ENCODE measurements at places on chromosomes 1 and 21.

GRCh38 chr21:33640697-33641351 is 717 bp downstream of the CRYZL1 start:
- peak; percentile 34 for DNase-seq

DNA sequence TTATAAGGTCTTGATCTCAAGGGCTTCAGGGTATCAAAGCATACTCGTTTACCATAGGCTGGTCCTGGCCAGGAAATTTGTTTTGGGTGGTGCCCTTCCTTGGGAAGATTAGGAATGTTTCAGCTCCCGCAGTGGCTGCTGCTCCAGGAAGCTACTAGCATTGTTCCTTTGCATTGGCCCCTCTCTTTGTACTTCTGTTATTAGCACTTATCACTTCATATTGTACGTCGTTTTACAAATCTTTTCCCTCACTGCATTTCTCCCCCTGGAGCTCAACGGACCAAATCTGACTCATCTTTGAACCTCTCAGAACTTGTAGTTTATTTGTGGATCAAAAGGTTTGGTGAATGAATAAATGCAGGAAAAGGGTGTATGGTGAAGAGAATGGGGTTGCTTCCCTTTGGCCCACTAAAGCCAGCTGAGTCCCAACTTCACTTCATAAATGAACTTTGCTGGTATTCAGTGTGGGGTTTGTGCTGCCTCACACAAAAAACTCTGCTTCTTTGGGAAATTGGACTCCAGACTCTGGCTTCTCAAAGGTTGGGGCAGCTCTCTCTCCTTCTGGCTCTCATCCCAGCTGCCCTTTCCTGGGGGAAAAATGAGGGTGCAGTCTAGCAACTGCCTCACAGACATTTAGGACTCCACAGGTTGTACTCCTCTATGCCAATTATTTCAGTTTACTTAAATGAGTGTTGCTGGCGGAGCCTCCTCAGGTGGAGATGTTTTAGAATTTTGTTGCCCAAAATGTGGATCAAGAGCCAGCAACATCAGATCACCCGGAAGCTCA is 5.9 kb downstream of the GNAT2 start:
- DNase-seq = no peak

DNA sequence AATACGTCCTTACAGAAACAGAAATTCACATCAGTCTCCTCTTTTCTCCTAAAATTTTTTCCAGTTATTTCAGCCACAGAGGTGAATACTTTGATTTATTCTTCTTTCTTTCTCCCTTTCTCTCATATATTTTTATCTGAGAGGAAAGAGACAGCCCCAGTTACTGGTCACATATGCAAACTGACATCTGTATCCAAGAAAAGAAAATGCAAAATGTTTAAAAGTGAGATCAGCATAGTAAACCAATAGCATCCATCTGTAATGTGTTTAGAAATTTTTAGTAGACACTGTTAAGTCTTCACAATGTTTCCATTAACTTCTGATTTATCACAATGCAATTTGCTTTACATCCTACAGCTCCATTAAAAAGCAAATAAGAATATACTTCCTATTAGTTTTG is 53.5 kb downstream of the NTNG1 start:
- no peak for DNase-seq

- peak; percentile 89 for DNase-seq
Measured at GRCh38 chr1:223233410-223234169, 90.5 kb upstream of the TLR5 start.

- DNase-seq = peak; percentile 94
Measured at GRCh38 chr21:33976082-33977016, 60.7 kb upstream of the ATP5PO start.

- no peak for DNase-seq
Measured at GRCh38 chr1:156899956-156900718, 6.6 kb downstream of the PEAR1 start.

DNA sequence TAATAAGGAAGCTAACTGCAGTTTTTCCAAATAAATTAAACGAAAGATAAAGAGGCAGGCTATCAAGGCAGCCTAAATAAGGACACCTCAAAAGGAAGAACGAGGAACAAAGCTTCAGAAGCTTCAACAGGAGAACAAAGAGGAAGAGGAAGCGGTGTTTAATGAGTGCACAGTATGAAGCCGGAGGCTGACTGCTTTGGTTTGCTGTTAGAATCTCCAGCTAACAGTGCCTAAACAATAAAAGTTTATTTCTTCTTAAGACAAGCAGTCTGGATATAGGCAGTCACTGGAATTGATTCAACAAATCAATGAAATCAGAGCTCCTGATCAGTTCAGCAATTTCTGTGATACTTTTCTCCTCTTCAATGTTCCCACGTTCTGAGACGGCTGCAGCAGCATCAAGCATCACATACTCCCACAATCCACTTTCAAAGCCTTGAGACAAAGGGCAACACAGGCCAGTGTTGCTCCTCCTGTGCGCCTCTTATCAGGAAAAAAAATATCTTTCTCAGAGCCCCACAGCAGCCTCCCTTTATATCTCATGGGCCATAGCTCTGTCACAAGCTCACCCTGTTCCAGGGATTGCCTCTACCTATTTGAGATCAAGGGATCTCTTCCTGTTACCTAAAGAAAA is 365.6 kb upstream of the ST6GALNAC5 start:
- DNase-seq = no peak

- DNase-seq = no peak
Measured at GRCh38 chr1:23481026-23481597, 2.9 kb downstream of the ASAP3 start.

DNA sequence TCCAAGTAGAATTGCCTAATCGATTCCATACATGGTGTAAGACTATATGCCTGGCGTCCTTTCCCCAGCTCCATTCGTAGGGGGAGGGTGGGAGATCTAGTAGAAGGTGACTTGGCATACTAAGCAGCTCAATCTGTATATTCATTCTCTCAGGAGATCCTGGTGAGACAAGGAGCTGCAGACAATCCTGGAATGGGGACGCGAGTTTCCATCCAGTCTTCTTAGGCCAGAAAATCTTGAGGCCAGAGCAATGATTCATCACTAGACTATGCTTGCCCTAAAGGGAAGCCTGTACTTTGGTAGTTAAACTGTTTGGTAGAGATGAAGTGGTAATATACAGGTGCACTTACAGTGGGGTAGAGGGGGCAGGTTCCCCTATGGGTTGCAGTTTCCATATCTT is 468.7 kb downstream of the ADGRL2 start:
- peak; percentile 74 for DNase-seq

- DNase-seq = no peak
Measured at GRCh38 chr1:70915258-70916033, 132.2 kb downstream of the PTGER3 start.

- DNase-seq = no peak
Measured at GRCh38 chr1:39450956-39451606, 40.4 kb upstream of the BMP8A start.

GRCh38 chr21:16377857-16378256 is 648.1 kb downstream of the USP25 start:
- DNase-seq = no peak

DNA sequence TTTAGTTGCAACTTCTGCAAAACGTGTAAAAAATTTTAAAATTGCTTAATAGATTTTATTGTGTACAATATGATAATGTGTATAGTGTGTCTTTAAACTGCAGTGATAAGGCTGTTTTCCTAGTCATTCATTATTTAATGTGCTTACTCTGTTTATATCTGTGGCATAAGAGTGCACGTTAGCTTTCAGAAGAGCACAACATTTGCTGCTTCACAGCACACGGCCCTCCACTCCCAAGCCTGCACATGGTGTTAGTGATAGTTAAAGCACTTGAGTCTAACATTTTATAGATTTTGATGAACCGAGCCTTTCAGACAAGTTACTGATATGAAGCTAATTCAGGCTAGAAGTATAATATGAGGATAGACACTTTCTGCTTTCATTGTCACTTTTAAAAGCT is 120.6 kb downstream of the ADGRL2 start:
- DNase-seq = no peak

- no peak for DNase-seq
Measured at GRCh38 chr1:47987601-47988000, 9.6 kb downstream of the TRABD2B start.

- DNase-seq = no peak
Measured at GRCh38 chr1:230286166-230286889, 139.8 kb downstream of the PGBD5 start.

GRCh38 chr1:239952348-239953308 is 139.1 kb upstream of the FMN2 start:
- DNase-seq = peak; percentile 13

DNA sequence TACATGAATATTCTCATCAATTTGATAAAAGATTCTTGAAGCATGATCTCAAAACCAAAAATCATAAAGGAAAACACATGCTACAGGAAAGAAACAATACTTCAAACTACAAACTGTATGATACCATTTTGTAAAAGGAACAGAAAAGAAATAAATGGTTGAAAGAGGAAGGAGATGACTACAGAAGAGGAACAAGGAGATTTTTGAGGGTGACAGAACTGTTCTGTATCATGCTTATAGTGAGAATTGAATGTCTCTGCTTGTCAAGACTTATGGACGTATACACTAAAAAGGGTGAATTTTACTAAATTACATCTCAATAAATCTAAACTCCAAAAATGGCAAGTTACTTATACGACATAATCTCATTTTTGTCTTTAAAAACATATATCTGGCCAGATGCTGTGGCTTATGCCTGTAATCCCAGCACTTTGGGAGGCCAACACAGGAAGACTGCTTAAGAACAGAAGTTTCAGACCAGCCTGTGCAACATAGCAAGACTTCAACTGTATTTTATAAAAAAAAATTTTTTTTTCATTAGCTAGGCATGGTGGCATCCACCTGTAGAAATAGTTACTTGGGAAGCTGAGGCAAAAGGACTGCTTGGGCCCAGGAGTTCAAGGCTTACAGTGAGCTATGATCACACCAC is 125.4 kb downstream of the EIF4G3 start:
- no peak for DNase-seq

DNA sequence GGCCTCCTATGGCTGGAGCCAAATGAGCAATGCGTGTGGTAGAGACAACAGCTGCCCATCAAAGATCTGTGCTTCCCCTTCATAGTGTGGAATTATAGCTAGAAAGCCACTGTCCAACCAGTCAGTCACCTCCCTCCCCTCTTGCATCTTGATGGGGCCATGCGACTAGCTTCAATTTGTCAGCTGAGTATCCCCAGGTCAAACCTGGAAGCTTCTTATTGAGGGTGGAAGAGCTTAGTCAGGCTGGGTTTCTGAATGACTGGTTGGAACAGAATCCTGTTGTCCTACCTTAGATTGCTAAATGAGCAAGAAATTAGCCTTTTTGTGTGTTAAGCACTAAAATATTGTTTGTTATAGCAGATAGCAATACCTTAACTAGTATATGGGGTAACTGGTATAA is 625.4 kb downstream of the PTPRC start:
- DNase-seq = no peak

DNA sequence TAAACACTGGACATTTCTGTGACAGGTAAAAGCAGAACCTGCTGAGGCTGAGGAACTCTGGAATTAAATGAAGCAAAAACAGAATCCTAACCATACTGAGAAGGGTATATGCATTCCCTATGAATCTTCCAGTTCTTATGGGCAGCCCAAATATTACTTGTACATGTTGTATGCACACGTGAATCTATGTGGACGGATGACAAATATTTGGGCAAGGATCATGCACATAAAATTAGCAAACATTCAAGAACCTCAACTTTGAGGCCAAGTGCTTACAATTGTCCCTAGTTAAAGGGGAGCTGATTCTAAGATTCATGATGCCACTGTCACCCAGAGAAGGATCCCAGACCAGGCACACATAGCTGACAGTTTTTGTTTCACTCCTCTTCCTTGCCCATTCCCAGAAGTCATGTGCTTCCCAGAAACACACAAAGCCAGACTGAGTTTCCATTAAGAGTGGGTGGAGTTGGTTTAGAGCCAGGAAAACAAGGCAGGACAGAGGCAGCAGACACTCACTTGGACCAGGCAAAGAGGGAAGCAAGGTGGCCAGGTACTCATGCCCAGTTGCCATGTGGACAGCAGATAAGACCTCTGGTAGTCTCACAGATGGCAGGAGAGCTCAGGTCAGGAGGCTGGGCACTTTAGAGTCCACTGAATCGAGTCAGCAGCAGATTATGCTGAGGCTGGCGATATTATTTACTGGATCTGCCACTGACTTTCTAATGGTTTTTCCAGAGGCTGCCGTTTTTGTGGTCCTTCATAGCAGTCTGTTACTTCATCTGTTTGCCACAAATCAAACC is 25.6 kb downstream of the AK2 start:
- no peak for DNase-seq

- no peak for DNase-seq
Measured at GRCh38 chr1:24389231-24389678, 24.3 kb downstream of the STPG1 start.

DNA sequence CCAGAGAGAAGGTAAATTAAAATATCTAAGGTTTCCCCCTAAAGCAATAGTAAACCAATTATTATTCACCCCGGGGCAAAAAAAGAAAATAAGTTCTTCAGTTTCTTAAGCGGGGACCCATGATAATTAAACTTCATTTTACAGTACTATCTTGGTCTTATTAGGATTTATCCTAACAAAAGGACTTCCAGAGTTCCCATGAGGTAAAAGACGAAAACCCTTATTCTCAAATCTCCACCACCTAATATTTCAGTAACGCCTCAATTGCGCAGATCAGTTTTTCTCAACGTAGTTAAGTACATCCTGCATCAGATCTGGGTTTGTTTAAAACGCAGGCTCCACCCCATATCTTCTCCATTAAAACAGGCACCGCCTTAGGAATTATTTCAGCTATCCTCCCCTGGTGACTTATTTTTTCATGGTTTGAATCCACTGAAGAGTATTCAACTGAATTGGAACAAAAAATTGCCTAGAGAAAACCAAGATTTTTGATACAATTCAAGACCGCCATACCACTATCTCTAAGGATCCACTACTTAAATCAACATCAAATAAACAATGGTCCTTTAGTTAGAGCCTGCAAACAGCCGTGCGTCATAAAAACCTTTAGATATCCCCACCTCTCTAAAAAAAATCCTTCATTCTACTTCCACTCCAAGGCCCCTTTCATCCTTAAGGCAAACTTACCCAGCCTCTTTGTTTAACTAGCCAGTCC is 1.7 kb downstream of the MCL1 start:
- no peak for DNase-seq

DNA sequence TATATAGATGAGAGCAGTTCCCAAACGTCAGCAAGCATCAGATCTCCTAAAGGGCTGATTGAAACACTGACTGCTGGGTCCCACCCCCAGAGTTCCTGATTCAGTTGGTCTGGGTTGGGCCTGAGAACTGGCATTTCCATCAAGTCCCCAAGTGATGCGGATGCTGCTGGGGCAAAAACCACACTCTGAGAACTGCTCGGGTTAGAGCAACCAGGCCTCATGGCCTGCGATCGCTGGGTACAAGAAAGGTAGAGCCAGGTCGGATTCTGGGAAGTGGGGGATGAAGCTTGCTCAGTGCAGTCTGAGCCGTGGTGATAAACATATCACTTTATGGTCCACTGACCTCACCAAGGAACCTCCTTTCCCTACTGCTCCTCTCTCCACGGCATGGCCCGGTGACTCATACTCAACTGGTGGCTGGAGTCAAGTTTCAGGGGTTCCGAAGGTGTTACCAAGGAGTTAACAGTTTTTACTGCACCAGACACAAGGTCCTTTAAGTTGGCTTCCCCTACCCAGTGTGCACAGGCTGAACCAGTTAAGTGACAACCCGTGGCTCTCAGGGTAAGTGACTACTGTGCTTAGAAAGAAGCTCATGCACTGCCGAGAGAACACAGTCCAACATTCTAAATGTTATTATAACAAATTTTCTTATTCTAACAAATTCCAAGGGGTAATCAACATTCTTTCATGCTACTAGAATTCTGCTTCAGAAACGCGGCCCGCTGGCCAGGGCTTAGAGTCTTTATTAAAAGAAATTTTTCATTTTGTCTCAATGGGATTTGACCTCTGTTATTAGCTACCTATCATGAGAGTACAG is 153.5 kb downstream of the TGFBR3 start:
- peak; percentile 67 for DNase-seq

GRCh38 chr1:95384567-95384966 is 150.6 kb downstream of the RWDD3 start:
- DNase-seq = peak; percentile 41

Measured in RWPE1 (cell line).